SJCRH30 (cell line): ENCODE measurements at places on chromosomes 3 and 15. TPM values are rescaled to one million over a fixed set of nuclear protein-coding genes. Genes with fewer than 3 reads are reported as not detected.

Gene SAMD7
- total RNA-seq: not detected in 2 replicates

GRCh38 chr15:64624242-64624641 lies 151.1 kb downstream of the RBPMS2 start:
- DNase-seq: no peak
- no peak overlapping the region for H3K4me3 ChIP-seq
- H3K27me3 ChIP-seq: no peaks in the 10 kb centered on the region
- no peak overlapping the region for H3K27ac ChIP-seq

DNA sequence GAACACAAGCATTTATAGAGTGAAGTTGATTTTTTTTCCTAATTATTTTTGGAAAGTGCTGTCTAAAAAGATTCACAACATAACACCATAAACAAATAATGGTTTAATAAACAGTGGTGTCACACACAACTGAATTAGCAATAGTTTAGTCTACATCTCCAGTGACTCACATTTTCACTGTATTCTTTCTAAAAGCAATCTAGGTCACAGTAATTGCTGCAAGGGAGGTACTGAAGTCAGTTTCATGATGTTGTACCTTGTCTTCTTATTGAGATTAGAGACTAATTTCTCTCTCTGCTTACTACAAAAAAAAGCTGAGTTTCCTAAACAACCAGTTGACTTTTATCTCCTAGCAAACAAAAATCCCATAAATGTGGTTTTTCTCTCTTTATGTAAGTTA lies 29.6 kb downstream of the PLSCR4 start:
- no peaks in the 10 kb centered on the region for H3K36me3 ChIP-seq
- H3K4me1 ChIP-seq: no peaks in the 10 kb centered on the region
- H3K4me3 ChIP-seq: no peak overlapping the region

DNA sequence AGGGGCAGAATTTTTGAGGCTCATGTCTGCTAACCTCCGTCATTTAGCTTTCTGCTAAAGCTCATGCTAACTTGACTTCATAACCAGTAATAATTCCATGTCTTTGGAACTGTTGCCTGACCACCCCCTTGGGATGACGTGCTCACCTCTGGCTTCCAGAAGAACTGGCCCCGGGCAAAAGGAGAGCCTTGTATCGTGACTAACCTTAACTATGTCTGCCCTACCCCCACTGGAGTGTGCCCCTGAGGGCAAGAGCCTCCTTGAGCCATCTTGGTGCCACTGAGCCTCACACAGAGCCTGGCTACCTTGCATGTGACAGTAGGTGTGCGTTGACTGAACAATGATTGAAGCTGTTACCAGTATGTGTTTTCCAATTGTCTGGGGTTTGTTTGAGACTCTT lies 4.7 kb downstream of the LRRK1 start:
- no peak for DNase-seq
- no peaks in the 10 kb centered on the region for H3K4me1 ChIP-seq
- H3K36me3 ChIP-seq: no peaks in the 10 kb centered on the region; the same call in 1 of the 2 replicates
- no peak overlapping the region for H3K27ac ChIP-seq

GRCh38 chr15:83200162-83200561 lies 7.5 kb downstream of the HDGFL3 start:
- no peak overlapping the region for H3K4me3 ChIP-seq
- H3K27ac ChIP-seq: no peak overlapping the region; the same call in 1 of the 2 replicates
- peak; percentile 62 for DNase-seq
- no peaks in the 10 kb centered on the region for H3K27me3 ChIP-seq

DNA sequence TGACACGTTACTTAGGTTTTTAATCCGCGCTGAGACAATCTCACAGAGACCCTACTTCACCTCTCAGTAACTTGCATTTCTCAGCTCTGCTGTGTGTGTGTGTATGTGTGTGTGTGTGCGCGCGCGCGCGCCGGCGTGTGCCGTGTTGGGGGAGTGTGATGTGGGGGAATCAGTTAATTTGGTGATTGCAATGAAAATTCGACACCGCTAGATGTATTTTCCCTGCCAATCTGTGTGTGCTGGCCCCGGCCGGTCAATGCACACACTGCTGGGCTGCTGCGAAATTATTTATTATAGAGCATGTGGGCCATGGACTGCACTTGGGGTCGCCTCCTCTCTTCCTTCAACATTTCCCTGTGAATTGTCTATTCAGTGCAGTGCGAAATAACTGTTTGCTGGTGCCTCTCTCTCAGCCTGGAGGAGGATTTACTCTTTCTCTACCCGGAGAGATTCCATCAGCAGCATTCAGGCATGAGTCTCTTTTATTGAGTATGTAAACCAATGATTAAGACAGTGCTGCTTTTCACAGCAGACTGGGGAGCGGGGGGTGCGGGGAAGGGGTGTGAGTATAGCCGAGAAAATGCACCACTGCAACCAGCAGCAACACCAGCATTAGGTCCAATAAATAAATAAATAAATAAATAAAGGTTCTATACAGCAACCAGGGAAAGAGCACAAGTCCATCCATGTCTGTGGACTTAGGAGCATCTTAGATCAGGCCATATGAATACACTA lies 2.9 kb downstream of the CADM2 start:
- peak overlapping the region; percentile 25 for H3K27ac ChIP-seq
- peak; percentile 40 for DNase-seq
- peaks cover 22% of the 10 kb centered on the region for H3K4me1 ChIP-seq

DNA sequence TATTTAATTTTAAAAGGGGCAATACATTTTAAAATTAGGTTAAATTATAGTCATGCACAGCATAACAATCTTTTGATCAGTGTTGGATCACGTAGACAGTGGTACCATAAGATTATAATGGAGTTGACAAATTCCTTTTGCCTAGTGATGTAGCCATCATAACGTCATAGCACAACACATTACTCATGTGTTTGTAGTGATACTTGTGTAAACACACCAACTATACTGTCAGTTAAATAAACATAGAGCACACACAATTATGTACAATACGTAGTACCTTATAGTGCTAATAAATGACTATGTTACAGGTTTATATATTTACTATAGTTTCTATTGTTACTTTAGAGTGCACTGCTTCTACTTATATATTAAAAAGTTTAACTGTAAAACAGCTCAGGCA lies 31.2 kb downstream of the FOXB1 start:
- no peak overlapping the region for H3K4me3 ChIP-seq
- H3K36me3 ChIP-seq: no peaks in the 10 kb centered on the region
- H3K27ac ChIP-seq: no peak overlapping the region
- H3K4me1 ChIP-seq: no peaks in the 10 kb centered on the region
- H3K27me3 ChIP-seq: peaks cover 5% of the 10 kb centered on the region; the same call in 1 of the 2 replicates

GRCh38 chr3:67897351-67898336 lies 243.2 kb upstream of the SUCLG2 start:
- H3K36me3 ChIP-seq: no peaks in the 10 kb centered on the region
- H3K27me3 ChIP-seq: no peaks in the 10 kb centered on the region
- no peak overlapping the region for H3K27ac ChIP-seq
- no peaks in the 10 kb centered on the region for H3K4me1 ChIP-seq
- H3K4me3 ChIP-seq: no peak overlapping the region

- no peak overlapping the region for H3K4me3 ChIP-seq
- no peaks in the 10 kb centered on the region for H3K27me3 ChIP-seq
- H3K27ac ChIP-seq: no peak overlapping the region
- DNase-seq: no peak
- no peaks in the 10 kb centered on the region for H3K4me1 ChIP-seq
Measured at GRCh38 chr3:34159613-34160420, 361.4 kb downstream of the PDCD6IP start.

- no peaks in the 10 kb centered on the region for H3K36me3 ChIP-seq
- no peaks in the 10 kb centered on the region for H3K4me1 ChIP-seq
- H3K27ac ChIP-seq: no peak overlapping the region
- no peak for DNase-seq
Measured at GRCh38 chr3:5899014-5899761, 711.7 kb downstream of the EDEM1 start.

- H3K27ac ChIP-seq: no peak overlapping the region
- H3K27me3 ChIP-seq: no peaks in the 10 kb centered on the region
- no peaks in the 10 kb centered on the region for H3K36me3 ChIP-seq
- no peak overlapping the region for H3K4me3 ChIP-seq
Measured at GRCh38 chr3:147372525-147373027, 33.8 kb downstream of the ZIC4 start.
